ENCODE measurements at places on chromosomes 4 and X.

DNA sequence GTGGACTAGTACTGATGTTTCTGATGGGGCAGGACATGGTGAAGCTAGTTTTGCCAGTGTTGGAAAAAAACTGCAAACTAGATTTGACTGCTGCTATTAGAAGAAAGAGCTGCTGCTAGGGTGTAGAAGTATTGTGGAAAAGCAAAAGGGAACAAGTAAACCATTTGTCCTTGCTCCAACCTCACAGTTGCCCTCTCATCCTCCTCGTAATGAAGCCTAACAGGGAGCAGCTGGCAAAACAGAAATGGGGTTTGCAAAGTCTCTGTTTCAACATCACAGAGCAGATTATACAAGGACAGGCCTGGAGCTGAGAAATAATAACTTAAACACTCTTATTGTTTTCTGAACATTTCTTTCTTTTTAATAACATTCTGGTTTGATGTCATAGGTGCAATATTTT lies 346.2 kb downstream of the MAGEB5 start:
- DNase-seq, result no peak

GRCh38 chr4:168832763-168833575 lies 177.1 kb downstream of the CBR4 start:
- DNase-seq, result peak; percentile 19

DNA sequence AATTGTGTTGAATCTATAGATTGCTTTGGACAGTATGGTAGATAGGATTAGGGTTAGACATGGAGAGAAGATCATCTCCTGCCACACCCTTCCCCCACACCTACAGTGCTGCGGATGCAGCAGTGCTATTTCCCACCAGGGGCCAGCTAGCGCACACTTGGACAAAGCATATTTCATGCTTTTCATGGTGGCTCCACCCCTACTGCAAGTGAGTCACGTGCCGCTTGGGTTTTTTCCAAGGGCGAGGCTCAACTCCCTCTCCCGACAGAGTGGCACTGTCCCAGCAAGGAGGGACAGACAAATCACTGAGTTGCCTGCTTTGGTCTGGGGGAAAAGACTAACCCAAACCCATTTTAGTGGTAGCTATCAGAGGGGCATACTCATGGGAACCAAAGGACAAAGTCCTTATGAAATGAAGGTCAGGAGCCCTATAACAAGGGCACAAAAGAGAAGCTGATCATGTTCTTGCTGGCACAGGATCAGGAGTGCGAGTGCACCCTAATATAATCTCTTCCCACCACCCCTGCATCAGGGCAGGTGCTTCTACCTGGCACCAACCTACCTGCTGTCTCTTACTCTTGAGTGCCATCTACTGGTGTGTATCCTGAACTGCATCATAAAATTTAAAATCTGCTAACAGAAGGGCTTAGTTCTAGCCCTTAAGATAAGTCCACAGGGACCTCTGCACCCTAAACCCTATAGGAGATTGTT lies 55.1 kb upstream of the PGAM4 start:
- peak; percentile 32 for DNase-seq

DNA sequence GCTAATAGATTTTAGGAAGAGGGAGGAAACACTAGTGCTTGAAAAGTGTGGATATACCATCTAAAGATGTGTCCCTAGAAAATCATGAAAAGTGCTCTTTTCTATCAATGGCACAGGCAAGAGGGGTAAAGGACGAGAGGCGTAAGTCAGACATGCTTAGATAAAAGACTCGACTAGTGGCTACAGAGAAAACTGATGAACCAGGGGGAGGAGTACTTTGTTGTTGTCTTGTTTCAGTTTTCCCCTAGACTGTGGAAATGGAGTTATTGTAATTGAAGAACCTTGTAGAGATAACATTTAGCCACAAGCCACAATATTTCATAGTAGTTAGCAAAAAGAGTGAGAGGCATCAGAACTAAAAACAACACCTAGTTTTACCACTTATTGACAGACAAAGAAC lies 21.4 kb downstream of the GALNTL6 start:
- no peak for DNase-seq

Data from activated T-cell treated with anti-CD3 and anti-CD28 coated beads, Interleukin-2, amount 50 U/mL, for 1 hour (primary cell).